ENCODE measurements at places on chromosomes 7 and 10.

- no peak for DNase-seq
Measured at GRCh38 chr7:43318188-43318770, 205.8 kb downstream of the HECW1 start.

DNA sequence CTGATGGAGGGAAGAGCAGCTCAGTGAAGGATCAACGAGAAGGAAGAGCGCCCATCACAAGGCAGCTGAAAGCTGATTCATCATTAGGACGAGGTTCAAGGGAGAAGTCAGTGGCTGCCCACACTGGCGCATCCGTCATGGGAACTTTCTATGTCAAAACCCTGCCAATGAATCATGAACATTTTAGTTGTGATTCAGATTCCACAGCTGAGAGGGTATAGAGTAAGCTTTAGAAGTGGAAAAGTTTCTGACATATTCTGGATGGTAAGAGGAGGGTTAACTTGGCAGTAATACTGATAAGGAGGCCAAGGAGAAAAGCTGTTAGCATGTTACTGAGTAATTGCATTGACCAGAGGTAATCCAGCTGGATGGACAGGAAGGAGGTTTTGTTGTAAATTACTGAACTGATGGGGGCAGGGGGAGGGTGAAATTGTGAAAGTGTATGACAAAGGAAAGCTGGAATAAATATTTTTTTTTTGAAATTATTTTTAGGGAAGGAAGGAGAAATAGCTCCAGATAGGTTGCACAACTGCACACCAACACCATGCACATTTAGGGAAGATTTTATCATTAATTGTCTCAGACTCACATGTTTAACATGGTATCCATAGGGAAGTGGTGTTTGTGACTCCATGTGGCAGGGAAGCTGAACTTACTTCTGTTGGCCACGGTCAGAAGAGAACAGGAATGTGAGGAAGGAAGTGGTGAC lies 78.3 kb upstream of the NRP1 start:
- DNase-seq, result no peak

DNA sequence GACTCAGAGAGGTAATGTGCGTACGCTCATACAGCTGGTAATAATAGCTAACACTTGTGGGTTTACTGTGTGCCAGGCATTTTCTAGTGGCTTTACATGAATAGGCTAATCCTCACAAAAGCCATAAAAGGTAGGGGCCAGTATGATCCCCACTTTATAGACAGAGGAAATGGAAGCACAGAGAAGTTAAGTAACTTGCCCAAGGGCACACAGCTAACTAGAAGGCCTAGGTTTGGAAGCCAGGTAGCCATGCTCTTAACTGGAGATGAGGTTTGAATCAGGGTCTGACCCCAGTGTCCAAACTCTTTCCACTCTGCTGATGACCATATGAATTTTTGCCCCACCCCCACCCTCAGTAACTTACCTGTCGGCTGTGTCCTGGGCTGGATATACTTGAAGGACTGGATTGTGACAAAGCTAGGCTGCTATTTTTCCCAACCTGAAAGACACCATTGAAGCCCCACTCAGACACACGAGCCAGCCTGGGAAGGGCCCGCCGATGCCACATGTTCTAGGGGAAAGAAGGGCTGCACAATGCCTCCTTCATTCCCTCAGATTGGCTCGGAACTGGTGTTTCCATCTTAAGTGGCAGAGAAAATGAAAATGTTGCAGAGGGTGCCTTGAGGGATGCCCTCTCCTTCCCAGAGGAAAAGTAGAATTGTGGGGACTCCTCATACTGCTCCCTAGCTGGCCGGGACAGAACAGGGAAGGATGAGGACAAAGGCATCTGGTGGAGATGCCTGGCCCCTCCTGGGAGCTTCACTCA lies 29.1 kb upstream of the EFCAB10 start:
- no peak for DNase-seq

DNA sequence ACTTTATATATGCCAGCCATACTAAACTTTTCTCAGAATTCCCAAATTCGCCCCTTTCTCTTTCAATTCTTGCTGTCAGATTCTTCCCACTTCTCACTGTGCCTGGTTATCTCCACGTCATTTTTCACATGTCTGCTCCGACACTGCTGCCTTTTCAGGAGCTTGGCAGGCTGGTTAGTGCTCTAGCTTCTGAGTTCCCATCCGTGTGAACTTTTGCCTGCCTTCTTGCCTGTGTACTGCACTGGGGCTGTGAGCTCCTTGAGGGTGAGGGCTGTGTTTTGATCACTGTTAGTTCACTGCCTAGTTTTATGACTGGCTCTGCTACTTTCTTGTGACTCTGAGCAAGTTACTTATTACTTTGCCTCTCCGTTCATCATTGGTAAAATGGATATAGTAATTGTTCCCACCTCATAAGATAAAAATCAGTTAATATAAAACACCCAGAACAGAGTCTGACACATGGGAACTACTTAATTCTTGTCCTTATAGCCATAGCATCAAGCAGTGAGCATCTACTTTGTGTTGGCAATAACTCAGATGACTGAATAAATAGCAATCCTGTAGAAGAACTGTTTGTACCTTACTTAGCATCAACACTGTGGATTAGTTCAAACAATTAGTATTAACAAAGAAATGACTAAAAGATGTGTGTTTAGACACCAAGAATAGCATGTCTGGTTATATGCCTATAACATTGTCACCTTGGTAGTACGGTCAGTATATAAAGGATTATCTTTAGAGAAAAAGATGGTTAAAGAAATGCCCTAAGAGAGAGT lies 5.5 kb downstream of the GSTO1 start:
- DNase-seq, result no peak

DNA sequence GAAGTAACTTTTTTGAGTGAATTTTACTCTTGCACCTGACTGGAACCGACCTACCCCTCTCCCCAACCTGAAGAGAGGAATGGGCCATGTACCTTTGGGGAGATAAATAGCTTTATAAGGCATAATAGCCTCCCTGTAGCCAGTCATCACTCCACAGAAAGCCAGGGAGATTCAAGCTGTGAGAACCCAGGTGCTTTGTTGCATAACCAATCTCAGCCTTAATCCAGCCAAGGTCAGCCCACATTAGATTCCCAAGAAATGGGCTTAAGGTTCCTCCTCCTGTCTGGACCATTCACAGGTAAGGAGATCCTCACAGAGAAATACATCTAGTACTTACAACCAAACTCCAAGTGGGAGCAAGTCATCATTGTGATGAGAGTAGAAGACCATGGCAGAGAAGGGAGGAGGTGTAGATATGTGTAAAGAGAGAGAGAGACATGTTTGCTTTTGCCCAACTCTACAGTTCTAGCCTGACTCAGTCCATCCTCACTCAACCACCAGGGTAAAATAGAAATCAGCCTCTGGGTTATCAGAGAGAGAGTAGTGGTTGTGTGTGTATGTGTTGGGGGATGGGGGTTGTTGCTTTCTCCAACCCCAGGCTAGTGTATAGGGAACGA lies 23.6 kb downstream of the SKIDA1 start:
- DNase-seq, result no peak
